ENCODE measurements at places on chromosomes 1 and 21.

- DNase-seq: no peak
These were observed 151.7 kb downstream of the PRDM2 start for GRCh38 chr1:13851726-13852125.

GRCh38 chr1:77168358-77168757 lies 50.9 kb downstream of the PIGK start:
- DNase-seq: no peak

- no peak for DNase-seq
These were observed 129.3 kb upstream of the PLPPR5 start for GRCh38 chr1:99133756-99134500.

DNA sequence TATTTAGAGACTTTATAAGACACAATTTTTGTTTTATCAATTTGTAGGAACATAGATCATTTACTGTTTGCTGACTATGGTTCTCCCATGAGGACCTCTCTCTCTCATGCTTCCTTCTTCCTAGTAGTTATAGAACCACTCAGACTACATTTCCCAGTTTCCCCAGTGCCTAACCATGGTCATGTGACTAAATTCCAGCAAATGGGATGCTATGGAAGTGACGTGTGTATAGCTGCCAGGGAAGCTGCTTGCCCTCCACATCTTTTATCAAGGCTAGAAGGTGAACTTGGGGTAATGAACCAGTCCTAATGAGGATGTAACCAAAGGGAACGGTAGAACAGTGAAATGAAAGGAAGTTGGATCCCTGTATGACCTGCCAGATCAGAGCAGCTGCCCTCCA lies 184.0 kb downstream of the MIS18A start:
- no peak for DNase-seq

GRCh38 chr1:224132901-224133300 lies 19.0 kb downstream of the FBXO28 start:
- DNase-seq: no peak

DNA sequence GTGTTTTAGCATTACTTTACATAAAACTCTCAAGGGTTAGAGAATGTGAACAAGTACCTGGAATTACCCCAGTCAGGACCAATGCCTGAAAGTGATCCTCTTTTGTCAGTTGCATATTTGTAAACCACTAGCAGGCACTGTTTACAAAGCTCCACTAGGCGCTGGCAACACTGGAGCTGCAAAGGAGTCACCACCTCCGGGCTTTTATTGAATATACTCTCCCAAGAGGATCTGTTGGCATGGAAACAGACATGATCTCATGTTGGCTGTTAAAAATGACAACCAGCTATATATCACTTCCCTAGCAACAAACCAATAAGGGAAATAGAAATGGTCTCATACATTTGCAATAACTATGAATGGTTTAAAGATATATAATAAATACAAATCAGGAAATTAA lies 116.0 kb downstream of the TTLL7 start:
- no peak for DNase-seq

GRCh38 chr1:225819346-225820192 lies 9.6 kb downstream of the EPHX1 start:
- DNase-seq: no peak

- no peak for DNase-seq
These were observed 130.3 kb downstream of the CASZ1 start for GRCh38 chr1:10665930-10666850.

DNA sequence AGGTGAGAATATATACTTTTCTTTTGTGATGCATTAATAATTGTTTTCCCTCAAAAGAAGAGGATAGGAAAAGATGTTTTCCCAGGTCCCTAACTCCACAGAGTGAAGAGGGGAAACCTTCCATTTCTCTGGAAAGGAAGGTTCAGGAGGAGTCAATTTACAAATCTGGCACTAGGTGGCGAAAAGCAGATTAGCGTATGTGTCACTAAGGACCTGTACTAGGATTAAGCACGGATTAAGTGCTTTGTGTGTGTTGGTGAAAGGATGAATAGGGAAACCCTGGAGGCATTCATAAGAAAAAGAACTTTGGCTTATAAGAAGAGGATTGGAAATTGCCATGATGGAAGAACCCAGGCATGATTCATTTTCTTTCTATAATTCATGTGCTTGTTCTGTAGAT lies 410.1 kb upstream of the PLXNA2 start:
- DNase-seq: no peak

GRCh38 chr1:69504730-69505252 lies 62.9 kb upstream of the LRRC7 start:
- DNase-seq: no peak

GRCh38 chr1:226560243-226560642 lies 11.7 kb downstream of the STUM start:
- DNase-seq: no peak

- DNase-seq: no peak
These were observed 55.8 kb downstream of the TRIM33 start for GRCh38 chr1:114455102-114455785.

GRCh38 chr1:209505044-209505443 lies 78.5 kb upstream of the CAMK1G start:
- no peak for DNase-seq

- no peak for DNase-seq
These were observed 505.2 kb upstream of the ZRANB2 start for GRCh38 chr1:71586030-71586429.

GRCh38 chr1:115643225-115643624 lies 1.5 kb downstream of the VANGL1 start:
- DNase-seq: no peak

GRCh38 chr1:35369922-35370671 lies 101.6 kb downstream of the ZMYM4 start:
- no peak for DNase-seq

GRCh38 chr1:3677484-3677883 lies 25.2 kb downstream of the TP73 start:
- DNase-seq: no peak

- DNase-seq: no peak
These were observed 17.2 kb downstream of the NFASC start for GRCh38 chr1:204887846-204888245.

DNA sequence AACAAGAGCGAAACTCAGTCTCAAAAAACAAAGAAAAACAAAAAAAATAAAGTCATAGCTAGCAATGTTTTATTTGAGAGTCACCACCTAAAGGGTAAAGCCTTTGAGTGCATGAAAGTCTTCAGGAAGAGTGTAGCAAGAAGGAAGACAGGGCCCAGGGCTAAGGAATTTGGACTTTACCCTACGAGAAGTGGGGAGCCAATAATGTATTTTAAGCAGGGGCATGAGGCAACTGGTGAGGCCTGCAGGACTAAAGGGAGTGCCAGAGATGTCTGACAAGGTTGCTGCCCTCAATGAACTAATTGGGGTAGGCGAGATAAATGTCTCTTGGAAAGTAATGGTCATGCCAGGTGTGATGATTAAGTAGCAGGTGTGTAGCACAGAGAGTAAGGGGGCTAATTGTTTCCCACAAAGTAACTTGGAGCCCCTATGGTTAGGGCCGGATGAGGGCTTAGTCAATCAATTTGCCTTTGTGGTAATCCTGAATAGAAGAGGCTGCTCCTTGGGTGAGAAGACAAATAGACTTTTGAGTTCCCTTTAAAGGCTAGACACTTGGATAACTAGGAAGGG lies 31.6 kb upstream of the CACNA1E start:
- no peak for DNase-seq

- DNase-seq: no peak
These were observed 538.0 kb upstream of the CAMK1G start for GRCh38 chr1:209045331-209046057.

GRCh38 chr1:75908717-75909152 lies 23.5 kb downstream of the ASB17 start:
- DNase-seq: no peak

- DNase-seq: no peak
These were observed 837.6 kb upstream of the ADAMTS5 start for GRCh38 chr21:27804515-27804914.

DNA sequence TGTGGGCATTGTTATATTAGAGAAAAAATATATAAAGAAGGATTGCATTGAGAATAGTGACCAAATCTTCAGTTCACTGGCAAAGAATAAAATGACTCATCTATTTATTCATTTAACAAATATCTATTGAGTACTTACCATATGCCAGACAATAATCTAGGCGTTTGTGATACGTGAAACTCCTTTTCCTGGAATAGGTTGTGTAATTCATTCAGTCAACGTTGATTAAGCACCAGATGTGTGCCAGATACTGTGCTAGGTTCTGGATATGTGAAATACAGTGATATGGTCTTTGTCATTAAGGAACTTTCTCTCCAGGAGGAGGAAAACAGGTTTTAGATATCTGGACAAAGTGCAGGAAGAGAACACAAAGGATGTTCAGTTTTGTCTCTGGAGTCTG lies 344.5 kb downstream of the RWDD3 start:
- no peak for DNase-seq

GRCh38 chr1:94648225-94649007 lies 106.9 kb upstream of the F3 start:
- DNase-seq: no peak

- DNase-seq: no peak
These were observed 25.9 kb downstream of the EPHX1 start for GRCh38 chr1:225835856-225836255.

DNA sequence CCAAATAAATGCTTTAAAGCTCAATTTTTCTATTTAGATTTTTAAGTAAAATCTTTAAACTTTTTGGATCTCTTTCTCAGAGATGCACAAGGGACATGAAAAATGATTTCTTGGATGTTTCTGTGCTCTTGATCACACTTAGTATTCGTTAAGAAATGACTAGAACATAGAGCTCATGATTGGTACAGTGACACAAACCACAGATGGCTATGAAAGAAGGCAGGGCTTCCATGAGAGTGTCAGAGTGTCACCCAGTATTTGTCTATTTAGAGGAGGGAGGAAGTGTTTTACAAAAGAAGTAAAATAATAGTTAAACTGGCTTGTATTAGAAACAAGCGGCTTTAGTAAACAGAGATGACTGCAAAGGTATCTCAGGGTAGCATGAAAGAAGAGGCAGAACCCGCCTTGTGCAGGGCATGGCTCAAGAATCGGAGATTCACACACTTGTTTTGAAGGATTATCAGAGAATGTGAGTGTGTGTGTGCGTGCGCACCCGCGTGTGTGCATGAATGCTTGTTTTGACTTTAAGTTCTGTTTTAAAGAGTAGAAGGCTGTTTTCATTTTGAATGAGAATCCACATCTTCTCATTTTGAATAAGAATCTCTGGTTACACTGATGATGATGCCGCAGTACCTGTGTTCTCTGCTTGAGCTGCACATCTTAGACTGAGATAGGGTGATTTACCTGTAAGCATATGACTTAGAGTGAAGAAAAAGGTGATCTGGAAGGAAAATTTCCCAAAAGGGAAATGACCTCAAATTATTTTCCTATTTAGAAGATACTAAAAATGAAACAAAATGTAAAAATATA lies 82.1 kb downstream of the VPS26C start:
- no peak for DNase-seq

- DNase-seq: no peak
These were observed 57.3 kb upstream of the HIVEP3 start for GRCh38 chr1:41975850-41976569.

DNA sequence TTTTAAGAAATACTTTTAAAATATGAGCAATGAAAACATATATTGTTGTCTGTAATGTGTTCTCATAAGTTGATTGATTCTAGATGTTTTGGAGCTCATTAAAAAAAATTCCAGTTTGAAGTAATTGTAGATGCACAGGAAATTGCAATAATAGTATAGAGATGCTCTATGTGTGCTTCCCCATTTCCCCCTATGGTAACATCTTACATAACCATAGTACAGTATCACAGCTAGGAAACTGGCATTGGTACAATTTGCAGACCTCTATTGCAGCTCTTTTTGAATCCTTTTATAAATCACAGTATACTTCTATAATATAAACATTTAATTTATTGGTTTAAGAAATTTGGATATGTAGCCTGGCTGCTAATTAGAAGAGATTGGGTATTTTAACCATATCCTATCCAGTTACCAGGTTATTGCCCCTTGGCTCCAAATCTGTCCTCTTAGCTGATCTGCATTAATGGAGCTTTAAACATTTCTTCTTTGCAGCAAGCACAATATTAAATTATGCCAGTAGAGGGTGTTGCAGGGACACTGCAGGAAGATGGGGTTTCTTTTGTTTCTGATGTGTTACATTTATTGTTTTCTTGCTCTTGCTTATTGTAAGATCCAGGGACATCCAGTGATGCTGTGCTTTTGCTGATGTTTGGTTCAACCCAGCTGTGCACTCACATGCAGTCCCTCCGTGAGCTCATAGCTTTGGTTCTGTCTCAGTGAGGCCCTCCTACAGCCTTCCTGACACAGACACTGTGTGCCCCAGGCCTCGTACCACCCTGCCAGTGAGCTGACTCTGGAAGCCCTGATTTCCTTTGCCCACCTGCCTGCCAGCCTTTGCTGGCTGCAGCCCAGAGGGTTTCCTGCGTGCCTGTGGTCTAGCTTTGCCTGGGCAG lies 103.3 kb downstream of the RABGAP1L start:
- DNase-seq: no peak

GRCh38 chr1:153655333-153655732 lies 3.2 kb upstream of the SNAPIN start:
- DNase-seq: no peak

DNA sequence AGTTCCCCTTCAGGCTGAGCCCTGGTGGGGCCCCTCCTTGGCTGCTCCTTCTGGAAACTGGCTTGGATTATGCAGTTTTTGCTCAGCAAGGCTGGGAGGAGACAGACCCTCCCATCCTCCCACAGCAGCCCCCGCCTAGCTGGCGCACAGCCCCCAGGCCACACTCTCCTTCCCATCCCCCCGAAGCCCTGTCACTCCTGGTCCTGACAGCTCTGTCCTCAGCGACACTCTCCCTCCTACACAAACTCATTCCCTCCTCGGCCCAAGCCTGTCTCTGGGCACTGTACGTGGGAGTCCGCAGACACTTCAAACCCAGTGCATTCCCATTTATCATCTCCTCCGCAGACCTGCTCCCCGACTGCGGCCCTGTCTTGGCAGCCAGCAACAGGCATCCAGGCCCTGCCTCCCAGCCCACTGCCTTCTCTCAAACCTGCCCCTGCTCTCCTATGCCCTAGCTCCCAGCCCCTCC lies 25.0 kb upstream of the EPHB2 start:
- no peak for DNase-seq

DNA sequence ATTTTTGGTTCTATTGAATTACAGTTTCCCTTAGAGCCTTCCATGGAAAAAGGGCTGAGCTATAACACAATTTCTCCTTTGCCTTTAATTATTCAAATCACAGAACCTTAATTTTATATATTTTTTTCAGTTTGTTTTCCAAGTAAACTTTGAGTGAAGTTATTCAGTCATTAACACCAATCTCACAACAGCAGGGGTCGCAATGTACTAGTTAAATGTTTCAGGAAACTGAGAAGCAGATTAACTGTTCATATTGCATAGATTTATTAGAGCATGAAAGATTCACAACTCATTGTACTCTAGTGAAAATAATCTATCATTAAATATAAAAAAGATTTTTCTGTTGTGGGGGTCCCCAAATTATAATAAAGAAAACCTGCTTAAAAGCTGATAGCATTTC lies 64.1 kb downstream of the KIFAP3 start:
- DNase-seq: no peak

GRCh38 chr1:160168609-160169369 lies 17.4 kb downstream of the ATP1A4 start:
- DNase-seq: no peak

DNA sequence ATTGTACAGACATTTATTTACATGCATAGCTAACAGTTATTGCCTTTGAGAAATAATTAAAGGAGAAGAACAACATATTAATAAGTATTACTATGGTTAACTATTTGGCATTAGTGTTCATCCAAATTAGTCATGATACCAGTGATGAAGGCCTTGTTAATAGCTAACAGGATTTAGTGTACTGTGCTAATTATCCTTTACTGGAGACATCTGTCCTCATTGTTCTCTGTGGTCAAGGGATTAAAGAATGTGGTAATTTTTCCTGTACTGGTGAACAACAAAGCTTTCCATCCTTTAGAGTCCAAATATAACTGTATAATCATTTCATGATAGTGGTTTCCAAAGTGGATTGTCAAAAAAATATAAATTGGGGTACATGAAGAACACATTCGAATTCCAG lies 103.9 kb downstream of the ADGRL4 start:
- DNase-seq: no peak
